ENCODE measurements at places on chromosomes 11 and 22.

- no peak for DNase-seq
Observed at GRCh38 chr11:13210424-13210823, 67.2 kb upstream of the BMAL1 start.

- no peak for DNase-seq
Observed at GRCh38 chr22:20089977-20090729, 10.1 kb downstream of the DGCR8 start.

DNA sequence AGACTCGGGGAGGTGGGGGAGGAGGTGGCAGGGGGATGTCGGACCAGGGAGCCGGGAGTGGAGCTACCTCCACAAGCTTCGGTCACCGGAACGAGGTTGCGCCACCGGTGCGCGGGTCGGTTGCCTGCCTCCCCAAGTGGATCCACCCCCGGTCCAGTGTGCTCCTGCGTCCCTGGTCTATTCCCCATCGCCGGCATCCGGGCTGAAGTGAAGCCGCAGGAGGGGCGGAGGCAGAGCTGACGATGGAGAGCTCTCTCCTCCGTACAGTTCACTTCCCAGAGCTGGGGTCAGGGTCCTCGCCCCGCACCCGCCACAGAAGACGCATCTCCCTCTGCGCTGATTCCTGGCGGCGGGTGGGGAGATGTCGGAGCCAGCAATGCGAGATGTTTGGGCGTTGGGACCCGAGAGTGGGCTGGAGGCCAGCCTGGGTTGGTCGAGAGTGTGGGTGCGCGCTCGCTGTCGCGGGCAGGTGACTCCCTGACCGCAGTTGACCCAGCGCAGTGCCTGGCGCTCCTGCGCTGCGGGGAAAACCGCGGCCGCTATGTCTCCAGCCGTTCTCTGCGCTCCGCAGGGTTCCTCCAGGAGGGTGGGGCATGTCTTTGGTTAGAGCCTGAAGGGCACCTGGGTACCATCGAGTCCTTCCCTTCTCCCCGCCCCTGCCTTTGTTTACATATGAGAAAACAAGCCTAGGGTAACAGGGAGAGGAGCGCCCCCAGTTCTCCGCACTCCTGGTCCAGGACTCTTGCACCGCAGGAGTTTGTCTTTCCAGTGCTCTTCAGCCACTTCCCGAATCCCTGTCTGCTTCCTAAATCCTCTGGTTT, 1.7 kb downstream of the C11orf96 start:
- no peak for DNase-seq

DNA sequence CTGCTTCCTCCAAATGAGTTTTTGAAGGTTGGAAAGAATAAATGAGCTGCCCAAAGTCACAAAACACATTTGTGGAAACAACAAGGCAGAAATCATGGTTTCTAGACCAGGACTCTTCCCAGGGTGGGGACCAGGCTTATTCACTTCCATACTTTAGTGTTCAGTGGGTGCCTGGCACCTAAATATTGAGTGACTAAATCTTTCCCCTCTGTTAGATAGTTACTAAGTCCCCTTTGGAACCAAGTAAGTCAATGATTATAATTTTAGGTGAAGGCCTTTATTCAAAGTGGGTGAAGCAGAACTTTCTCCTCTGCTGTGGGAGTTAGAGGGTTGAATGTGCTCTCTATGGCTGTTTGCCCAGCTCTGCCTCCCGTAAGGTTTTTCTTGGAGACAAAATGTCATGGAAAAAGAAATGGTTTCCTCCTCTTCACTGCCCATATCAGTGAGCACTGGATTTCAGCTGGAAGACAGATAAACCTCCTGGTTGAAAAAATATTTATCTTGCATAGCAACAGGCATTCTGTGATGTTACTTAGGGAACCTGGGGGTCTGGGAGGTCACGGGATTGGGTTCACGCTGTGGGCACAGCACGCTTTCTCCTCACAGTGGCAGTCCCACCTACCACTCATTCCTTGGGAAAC, 117.8 kb downstream of the CCDC81 start:
- no peak for DNase-seq

DNA sequence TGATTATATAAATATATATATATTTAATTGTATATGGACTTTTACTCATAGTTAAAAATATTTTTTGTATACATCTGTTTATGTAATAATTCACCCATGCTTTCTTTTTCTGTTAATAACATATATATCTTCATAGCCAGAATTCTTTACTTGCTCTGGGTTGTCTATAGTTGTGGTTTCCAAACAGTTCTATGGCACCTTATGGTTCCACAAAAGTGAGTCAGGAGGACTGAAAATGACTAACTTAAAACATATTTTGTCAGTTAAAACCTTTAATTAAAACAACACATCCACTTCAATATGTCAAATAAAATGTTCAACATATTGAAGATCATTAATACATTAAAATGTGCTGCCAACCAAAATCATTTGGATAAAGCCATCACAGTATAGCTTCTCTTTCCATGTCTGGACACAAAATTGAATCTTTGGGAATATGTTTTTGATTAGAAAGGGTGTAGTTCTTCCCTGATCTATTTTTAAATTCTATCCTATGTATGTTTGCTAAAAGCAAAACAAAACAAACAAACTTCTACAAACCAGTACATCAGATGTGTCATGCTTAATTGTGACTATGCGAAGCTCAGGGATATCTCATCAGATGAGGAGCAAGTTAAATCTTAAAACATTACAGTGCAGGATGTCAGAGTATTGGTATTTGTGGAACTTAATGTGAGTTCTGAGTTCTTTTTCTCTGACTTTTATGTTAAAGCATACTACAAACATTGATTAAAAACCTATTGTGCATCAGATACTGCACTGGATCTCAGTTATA, 1488.4 kb upstream of the TENM4 start:
- no peak for DNase-seq

DNA sequence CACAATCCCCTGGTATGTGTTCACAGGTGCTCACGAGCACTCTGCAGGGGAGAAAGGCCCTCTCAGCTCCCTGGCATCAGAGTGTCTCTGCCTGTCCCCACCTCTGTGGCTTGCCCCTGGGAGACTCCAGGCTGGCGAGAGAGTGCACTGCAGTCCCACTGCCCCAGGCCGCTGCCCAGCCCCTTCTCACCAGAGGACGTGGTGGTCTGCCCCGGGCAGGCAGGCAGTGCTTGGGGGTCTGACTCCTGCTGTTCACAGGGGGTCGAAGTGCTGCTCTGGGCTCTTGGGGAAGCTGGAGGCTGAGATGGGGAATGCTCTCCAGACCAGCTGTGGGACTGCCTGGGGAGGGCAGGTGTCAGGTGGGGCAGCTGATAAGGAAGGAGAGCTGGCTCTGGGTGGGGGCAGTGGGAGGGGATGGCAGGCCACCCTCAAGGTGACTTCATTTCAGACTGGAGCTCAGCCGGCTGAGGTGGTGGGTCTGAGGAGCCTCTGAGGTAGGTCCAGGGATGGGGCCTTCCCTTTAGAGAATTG, 151.0 kb upstream of the B3GAT1 start:
- DNase-seq: no peak

DNA sequence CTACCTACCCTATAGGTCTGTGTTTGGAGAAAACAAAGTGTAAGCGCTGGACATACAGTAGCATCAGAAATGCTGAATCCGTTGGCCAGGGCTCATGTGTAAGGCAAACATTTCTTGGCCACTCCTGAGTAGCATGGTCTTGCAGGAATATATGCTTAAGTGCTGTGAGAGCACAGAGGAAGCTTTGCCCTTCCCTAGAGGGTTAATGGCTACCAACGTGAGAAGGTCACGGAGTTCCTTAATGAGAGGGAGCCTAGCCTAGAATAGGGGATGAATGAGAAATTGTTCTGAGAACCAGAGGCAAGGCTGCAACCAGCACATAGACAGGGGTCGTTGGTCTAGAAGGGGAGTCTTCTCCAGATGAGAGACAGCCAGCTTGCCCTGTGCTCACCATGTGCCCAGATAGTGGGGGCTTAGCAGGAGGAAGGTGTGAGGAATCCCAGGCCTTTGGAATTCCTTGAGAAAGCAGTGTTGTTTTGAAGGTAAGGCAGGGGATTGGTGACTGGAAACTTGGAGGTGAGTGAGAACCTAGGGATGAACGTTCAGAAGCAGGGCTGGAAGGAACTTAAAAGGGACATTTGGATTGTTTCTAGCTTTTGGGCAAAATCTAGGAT, 29.5 kb downstream of the RCOR2 start:
- DNase-seq: no peak

DNA sequence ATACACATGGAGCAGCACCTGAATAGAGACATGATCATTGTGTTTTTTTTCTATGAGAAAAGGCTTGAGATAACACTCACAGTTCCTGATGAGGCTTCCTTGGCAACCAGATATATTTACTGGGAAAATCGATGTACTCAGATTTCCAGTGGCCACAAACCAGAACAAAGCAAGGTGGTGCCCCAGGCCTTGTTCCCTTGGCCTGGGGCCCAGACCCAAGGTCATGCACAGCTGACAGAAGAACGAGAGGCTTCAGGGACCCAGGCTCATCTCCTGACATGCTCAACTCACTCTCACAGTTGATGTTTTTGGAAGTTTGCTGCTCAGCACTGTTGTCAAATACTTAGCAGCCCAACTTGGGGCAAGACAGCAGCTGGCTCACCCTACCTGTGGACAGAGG, 281.8 kb downstream of the NTM start:
- DNase-seq: no peak

DNA sequence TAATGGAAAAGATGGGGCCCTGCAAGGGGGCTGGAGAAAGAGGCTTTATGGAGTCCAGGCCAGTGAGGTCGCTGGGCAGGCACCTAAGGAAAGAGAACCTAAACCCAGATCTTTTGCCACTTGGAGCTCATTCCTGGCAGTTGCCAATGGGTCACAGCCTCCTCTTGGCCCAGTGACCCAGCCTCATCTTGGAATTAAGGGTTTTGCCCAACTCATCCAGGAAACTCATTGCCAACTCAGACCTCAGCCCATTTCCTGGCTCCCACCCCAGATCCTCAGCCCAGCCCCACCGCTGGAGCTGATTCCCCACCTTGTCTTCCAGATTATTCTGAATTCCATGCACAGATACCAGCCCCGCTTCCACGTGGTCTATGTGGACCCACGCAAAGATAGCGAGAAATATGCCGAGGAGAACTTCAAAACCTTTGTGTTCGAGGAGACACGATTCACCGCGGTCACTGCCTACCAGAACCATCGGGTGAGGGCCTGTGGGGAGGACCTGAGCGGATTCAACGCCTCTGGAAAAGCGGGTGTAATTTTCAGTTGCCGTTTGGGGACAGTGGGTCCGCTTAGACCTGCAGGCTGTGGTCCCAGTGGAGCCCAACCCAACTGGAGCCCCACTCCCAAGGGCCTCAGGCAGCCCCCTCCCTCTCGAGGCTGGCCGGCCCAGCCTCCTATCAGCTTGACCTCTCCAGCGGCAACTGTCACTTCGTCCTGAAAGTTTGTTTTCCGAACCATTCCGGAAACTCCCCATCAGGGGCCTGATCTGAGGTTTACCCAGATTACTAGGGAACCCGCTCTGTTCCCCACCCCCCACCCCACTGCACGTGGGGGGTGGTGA, 4.3 kb downstream of the TBX1 start:
- DNase-seq: no peak

- peak; percentile 52 for DNase-seq
Observed at GRCh38 chr11:75388386-75389275, 10.7 kb upstream of the RPS3 start.

GRCh38 chr11:30481796-30482195, 104.4 kb downstream of the MPPED2 start:
- DNase-seq: no peak

DNA sequence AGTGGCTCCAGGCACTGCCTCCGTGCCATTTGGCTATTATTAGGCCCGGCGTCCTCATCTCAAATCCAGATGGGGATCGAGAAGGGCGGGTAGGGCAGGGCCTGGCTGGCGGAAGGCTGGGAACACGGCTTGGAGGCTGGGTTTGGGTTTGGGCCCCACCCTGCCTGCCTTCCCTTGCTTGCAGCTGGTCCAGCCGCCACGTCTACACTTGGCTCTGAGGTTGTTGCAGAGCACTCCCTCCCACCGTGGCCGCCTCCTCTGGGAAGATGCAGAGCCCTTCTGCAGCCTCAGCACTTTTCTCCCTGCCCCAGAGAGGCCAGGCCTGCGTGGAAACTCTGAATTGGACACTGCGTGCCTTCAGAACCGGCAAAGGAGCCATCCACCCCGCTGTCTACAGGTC, 5.2 kb upstream of the SMTN start:
- DNase-seq: no peak

DNA sequence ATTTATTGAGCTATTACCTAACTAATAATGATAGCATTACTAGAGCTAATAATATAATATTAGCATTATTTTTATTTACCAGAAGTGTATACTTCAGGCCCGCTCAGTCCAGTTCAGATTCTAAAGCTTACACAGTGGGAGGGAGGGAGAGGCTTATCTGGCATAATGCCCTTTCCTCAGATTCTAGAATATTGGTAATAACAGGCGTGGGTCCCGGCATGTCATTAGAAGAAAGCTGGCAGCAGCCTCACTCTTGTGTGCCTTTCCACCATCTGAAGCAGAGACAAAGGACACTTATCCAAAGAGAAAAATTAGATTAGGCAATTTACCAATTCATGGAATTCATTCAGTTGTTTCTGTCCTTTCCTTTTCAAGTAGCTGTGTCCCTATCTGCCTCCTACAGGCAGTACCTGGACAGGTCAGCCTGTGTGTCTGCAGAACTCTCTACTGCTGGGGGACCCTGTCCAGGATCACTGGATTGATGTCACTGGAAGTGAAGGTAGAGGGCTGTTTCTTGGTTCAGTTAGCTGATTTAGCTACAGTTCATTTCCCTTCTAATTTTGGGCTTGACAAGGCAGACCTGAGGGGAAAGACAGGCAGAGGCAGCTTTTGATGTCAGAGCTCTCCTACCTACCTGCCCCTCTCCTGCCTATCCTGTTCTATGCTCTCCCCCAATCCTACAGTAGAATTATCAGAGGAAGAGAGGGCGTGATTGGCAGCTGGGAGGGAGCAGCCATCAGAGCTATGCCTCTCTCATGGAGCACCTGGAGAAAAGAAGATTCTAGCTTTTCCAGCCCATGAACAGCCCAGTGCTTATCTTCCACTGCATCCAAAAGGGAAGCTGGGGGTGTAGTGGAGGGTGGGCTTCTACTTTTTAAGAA, 20.3 kb upstream of the CCDC90B start:
- DNase-seq: no peak

DNA sequence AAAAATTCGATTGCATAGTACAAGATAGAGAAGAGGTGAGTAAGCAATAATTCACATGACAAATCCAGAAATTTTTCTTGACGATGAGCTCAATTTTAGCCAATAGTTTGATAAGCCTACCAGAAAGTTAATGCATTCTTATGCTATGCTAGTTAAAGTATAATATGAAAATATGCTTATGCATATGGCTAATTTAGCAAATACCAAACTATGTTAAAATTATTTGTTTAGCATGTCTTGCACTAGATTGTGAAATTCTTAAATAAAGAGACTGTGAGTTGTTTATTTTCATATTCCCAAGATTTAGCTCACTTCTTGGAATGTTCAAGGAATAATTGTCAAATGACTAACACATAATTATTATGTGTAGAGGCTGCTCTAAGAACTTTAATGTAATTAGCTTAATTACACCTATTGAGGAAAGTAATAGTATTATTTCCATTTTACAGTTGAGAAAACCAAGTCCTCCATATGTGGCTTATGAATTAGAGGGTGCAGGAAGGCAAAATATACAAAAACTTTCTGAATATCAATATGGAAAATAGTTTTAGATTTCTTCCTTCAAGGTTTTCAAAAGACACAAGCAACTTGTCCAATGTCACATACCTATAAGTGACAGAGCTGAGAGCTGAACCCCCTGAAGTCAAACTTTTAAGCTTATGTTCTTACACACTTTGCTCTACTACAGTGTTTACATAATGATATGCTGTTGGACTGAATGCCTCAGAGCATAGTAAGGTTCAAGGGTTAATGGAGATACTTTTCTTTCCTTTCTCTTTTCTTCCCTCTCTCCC, 45.9 kb upstream of the ARHGAP20 start:
- DNase-seq: no peak

GRCh38 chr22:31602259-31602952, 59.6 kb downstream of the PISD start:
- DNase-seq: no peak

GRCh38 chr22:27127911-27128310, 470.5 kb downstream of the MIAT start:
- DNase-seq: no peak

Data from activated CD4-positive, CD25-positive, alpha-beta regulatory T cell treated with anti-CD3 and anti-CD28 coated beads, Interleukin-2, amount 50 U/mL, for 16 hours (primary cell).